Effector memory CD8-positive, alpha-beta T cell (primary cell): ENCODE measurements at places on chromosomes 11 and 22.

DNA sequence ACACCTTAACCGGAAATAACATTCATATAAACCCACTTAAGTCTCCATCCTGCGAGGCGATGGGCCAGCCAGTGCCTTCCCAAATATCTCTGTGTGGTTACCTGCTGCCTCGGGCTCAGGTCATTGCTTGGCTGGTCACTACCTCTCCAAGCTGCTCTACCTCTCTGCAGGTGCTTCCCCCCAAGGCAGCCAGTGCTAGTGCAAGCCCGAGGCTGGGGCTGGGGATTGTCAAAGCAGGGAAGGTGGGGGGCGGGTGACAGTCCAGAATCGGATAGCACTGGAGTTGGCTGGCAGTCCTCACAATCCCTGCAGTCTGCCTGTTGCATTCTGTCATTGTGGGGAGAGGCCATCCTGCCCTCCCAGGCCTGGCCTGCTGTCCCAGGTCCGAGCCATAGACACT lies 11.1 kb downstream of the MCHR1 start:
- H3K36me3 ChIP-seq, result no peaks in the 10 kb centered on the region
- DNase-seq, result no peak
- H3K4me3 ChIP-seq, result no peak overlapping the region
- H3K27me3 ChIP-seq, result peaks cover 4% of the 10 kb centered on the region
- no peak overlapping the region for H3K27ac ChIP-seq
- H3K4me1 ChIP-seq, result peaks cover 4% of the 10 kb centered on the region

DNA sequence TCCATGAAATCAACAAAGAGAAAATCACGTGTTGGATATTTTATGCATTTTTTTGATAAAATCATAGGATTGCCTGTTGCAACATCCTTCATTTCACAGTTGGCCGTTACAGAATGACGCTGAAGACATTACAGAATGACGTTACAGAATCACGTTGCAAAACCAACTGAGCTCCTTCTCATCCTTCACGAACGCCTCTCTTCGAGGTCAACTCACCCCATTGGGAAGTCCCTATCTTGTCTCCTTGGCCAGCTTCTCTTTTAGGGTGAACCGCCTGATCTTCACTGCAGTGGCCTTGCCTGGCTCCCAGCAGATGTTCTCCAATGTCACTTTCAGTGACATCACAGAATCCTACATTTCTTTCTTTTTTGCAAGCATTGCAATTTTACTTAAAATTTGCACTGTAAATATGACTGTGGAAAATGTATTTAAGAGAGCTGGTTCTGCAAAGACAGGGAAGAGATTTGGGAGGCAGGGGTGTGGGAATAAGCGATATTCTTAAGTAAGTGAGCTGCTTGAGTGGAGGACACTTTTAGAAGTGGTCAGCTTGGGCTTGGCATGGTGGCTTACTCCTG lies 5.1 kb downstream of the KRTAP5-7 start:
- no peak overlapping the region for H3K27ac ChIP-seq
- DNase-seq, result no peak
- H3K27me3 ChIP-seq, result peaks cover 11% of the 10 kb centered on the region
- no peaks in the 10 kb centered on the region for H3K4me1 ChIP-seq
- H3K36me3 ChIP-seq, result no peaks in the 10 kb centered on the region

DNA sequence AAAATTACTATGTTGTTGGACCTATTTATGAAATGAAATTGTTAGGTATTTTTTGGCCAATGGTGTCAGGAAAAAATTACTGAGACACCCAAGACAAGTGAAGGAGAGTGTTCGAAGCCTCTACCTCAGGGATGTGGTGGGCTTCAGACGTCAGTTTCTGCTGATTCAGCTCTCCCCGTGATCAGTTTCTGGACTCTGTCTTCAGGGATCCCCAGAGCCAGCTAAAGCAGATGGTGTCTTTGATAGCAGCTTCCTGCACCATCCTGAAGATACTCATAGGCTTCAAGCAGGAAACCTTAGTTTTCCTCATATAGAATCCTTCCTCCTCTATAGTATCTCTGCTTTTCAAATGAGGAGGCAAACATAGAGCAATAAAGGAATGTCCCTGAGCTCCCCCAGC lies 7.4 kb downstream of the CD248 start:
- peaks cover 13% of the 10 kb centered on the region for H3K36me3 ChIP-seq
- no peak for DNase-seq
- H3K27ac ChIP-seq, result no peak overlapping the region
- no peaks in the 10 kb centered on the region for H3K27me3 ChIP-seq
- H3K4me3 ChIP-seq, result no peak overlapping the region

GRCh38 chr11:36248436-36248835 lies 40.8 kb downstream of the COMMD9 start:
- H3K4me3 ChIP-seq, result no peak overlapping the region
- no peaks in the 10 kb centered on the region for H3K4me1 ChIP-seq
- H3K36me3 ChIP-seq, result no peaks in the 10 kb centered on the region
- no peak overlapping the region for H3K27ac ChIP-seq
- peaks cover 90% of the 10 kb centered on the region for H3K27me3 ChIP-seq
- no peak for DNase-seq

GRCh38 chr11:15750535-15751308 lies 605.6 kb downstream of the SOX6 start:
- no peak for DNase-seq
- no peak overlapping the region for H3K27ac ChIP-seq
- no peaks in the 10 kb centered on the region for H3K27me3 ChIP-seq
- H3K4me1 ChIP-seq, result no peaks in the 10 kb centered on the region

DNA sequence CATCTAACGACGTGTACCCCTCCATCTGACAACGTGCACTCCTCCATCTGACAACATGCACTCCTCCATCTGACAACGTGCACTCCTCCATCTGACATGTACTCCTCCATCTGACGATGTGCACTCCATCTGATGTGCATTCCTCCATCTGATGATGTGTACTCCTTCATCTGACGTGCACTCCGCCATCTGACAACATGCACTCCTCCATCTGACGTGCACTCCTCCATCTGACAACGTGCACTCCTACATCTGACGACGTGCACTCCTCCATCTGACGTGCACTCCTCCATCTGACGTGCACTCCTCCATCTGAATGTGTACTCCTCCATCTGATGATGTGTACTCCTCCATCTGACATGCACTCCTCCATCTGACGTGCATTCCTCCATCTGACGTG lies 8.0 kb upstream of the IL17REL start:
- H3K4me1 ChIP-seq, result peaks cover 26% of the 10 kb centered on the region
- no peaks in the 10 kb centered on the region for H3K36me3 ChIP-seq
- DNase-seq, result no peak
- H3K27ac ChIP-seq, result no peak overlapping the region
- H3K27me3 ChIP-seq, result no peaks in the 10 kb centered on the region

- H3K36me3 ChIP-seq, result peaks cover 5% of the 10 kb centered on the region
- no peak overlapping the region for H3K27ac ChIP-seq
- DNase-seq, result no peak
- H3K27me3 ChIP-seq, result no peaks in the 10 kb centered on the region
- no peak overlapping the region for H3K4me3 ChIP-seq
Measured at GRCh38 chr11:13685461-13686108, 17.1 kb downstream of the FAR1 start.
